Esophagus squamous epithelium (tissue), 5 donors: ENCODE measurements at places on chromosomes 2 and 18.

DNA sequence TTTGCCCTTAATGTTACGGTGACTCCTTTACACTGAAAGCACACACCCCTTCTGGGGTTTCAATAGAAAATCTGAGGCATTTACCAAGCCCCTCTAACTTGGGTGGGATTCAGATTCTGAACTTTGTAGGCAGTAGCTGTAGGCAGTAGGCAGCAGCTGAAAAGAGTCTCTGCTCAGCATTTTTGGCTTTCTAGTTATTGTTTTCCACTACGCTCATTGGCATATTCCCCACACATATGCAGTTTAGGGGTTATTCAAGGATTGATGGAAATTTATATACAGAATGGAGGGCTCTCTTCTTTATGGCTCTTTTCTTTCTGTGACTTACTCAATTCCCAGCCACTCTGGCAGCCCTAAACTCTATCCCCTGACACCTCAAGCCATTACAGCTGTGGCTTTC, 232.7 kb upstream of the REV1 start:
- DNase-seq: no peak

- DNase-seq: no peak
These were observed 401.1 kb upstream of the CHAC2 start for GRCh38 chr2:53366543-53366942.

DNA sequence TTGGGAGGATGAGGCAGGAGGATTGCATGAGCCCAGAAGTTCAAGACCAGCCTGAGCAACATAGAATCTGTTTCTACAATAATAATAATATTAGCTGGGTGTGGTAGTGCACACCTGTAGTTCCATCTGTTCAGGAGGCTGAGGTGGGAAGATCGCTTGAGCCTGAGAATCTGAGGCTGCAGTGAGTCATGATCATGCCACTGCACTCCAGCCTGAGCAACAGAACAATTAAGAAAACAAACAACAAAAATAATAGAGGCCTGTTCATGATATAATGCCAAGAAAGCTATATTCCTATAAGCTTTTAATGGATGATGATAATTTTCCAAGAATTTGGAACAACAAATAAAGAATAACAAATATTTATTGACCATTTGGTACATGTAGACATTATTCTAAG, 6.9 kb upstream of the CCBE1 start:
- no peak for DNase-seq

DNA sequence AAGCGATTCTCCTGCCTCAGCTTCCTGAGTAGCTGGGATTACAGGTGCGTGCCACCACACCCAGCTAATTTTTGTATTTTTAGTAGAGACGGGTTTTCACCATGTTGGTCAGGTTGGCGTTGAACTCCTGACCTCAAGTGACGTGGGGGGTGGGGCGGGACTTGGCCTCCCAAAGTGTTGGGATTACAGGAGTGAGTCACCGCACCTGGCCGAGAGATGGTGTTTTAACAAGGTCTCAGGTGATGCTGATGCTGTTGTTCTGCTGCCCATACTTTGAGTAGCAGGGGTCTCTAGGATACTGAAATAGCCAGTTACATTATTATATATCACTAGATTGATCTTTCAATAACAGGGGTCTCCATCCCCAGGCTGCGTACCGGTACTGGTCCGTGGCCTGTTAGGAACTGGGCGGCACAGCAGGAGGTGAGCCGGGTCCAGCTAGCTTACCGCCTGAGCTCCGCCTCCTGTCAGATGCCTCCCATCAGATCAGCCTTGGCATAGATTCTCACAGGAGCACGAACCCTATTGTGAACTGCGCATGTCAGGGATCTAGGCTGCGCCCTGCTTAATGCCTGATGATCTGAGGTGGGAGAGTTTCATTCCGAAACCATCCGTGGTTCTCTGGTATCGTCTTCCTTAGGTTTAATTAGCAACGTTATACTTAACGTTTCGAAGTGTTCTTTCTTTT, 48.3 kb upstream of the SLC38A11 start:
- DNase-seq: no peak

DNA sequence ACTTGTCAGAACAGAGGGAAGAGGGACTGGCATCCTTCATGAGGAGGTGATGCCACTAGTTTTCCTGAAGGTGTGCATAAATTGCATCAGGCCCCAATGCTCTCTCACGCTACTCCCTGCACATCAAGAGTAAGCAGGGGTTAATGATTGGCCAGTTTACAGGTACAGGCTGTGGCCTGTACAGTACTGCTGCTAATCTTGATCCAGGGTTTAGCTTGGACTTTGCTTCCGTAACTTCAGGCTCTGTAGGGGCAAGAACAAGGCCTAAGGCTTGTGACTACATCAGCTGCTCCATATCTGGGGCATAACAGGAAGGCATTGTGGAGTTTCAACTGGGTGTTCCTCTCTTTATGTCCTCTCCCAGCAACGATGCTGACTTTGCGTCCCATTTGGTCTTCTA, 96.8 kb upstream of the FZD7 start:
- DNase-seq: no peak

DNA sequence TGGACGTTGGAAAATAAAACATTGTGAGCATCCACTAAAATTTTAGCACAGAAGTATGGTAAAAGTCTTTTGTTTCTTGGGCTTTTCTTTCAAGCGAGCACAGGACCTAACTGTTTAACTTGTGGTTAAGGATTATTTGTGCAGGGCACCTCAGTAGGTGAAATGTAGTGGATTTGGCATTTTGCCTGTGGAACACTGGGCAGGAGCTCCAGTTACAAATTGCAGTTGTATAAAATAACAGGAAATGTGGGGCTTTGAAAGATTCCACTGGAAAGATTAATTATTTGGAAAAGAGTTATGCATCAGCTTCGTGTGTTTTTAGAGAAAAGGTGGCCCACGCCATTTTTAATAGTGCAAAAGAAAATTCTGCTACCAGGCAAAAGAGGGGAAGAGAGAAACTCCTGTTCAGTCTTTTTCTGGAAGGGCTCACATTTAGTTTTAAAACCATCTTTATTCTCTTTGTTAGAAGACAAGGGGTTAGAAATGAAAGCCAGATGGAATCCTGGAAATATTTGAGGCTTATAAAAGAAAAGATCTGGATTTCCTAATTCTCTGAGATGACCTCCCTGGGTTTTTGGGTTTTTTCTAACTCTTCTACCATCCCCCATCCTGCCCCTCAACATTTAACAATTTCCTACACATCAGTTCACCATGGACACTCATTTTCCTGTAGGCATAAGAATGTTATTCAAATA, 144.3 kb upstream of the SERTAD2 start:
- DNase-seq: no peak

DNA sequence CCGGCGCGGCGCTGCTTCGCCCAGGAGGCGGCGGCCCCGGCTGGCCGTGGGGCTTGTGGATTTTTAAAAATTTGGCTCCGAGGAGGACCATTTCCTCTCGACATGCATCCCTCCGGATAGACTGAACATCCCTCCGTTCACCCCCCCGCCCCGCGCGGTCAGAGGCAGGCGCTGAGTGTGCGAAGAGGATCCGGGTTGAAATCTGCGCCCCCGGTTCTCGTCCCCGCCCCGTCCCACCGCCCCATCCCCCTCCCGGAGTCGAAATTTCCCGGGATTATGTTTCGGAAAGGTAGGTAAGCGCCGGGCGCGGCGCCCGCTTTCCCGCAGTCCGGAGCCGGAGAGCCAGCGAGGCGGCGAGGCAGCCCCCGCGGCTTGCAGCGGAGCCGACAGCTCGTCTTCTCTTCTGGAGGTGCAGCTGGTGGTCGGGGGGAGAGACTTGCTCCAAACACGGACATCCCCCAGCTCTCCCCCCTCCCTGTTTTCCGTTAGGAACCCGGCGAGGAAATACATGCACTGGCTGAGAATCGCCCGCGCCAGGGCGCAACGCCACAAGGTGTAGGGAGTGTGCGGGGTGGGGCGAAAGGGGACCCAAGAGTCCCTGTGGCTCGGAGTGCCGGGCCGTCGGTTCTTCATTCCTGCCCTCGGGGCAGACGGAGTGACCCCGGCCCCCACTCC, at the start of gene PRKCE:
Gene PRKCE (plus strand): TSS at position 261 of the 675 bp plus-strand sequence.
- peak; percentile 17 for DNase-seq

GRCh38 chr18:11251229-11251890, 102.0 kb upstream of the PIEZO2 start:
- no peak for DNase-seq

DNA sequence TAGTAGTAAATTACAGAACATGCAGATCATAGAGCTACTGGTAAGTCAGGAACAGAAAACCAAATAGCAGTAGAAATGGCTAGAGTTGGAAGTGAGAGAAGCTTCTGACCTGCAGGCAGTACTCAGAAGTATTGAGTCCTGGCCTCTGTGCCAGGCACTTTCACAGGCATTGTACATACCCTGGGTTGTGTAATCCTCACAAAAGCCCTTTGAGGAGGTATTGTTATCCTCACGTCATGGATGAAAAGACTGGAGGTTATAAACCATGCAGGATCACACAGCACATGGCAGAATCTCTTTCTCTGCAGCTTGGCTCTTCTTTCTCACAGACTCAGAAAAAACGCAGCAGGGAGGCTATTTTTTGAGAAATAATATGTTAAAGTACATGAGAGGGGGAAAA, 789.3 kb upstream of the FAM98A start:
- DNase-seq: no peak

- no peak for DNase-seq
These were observed 49.8 kb downstream of the SLC4A5 start for GRCh38 chr2:74293191-74293991.

GRCh38 chr2:230796280-230796862, 68.4 kb upstream of the ITM2C start:
- DNase-seq: no peak

GRCh38 chr2:63064197-63064596, 13.6 kb downstream of the OTX1 start:
- no peak for DNase-seq

DNA sequence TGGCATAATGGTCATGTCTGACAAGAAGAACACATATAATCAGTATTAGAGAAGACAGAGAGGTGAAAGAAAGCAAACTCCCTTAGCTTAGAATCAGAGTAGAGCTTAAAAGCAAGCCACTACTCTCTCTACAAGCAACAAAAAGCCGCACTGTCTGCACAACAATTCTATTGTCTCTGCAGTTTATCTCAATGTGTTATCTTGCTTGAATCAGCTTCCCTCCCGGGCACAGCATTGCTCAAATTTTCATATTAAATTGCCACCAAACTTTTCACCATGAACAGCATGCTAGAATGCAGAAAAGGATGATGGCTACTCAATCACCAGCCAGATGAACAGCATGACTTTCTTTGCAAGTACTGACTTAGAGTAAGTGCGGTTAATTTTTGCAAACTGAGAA, 356.0 kb upstream of the KYNU start:
- DNase-seq: no peak

- DNase-seq: no peak
These were observed 30.0 kb downstream of the TBC1D8 start for GRCh38 chr2:101121174-101121573.

- no peak for DNase-seq
These were observed 40.3 kb downstream of the PLA2R1 start for GRCh38 chr2:160022162-160022561.

DNA sequence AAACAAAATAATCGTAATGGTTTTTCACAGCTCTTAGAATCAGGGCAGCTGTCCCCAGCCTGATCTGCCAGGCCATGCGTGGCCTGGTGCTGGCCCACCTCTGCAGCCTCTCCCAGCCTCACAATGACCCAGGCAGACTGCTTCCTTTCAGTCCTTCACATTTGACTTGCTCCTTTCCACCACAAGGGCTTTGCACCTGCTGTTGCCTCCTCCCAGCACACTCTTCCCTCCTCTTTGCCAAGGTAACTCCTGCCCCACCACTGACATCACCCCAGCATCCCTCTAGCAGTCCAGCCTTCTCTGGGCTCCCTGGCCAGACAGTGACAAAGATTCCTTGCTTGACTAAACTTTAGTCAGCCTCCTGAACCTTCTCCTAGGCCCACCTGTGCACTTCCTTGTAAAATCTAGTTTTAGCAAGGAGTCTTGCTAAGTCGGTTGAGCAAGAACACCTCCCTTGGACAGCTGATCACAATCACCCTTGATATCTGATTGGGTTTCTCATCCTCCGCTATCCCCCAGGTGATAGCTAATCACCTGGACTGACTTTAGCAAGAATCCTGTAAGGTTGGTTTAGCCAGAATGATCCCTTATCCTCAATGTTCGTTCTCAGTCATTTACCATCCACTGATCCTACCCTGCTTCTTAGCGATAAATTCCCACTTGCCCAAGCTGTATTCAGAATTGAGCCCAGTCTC, 16.2 kb upstream of the RAB11FIP5 start:
- no peak for DNase-seq

DNA sequence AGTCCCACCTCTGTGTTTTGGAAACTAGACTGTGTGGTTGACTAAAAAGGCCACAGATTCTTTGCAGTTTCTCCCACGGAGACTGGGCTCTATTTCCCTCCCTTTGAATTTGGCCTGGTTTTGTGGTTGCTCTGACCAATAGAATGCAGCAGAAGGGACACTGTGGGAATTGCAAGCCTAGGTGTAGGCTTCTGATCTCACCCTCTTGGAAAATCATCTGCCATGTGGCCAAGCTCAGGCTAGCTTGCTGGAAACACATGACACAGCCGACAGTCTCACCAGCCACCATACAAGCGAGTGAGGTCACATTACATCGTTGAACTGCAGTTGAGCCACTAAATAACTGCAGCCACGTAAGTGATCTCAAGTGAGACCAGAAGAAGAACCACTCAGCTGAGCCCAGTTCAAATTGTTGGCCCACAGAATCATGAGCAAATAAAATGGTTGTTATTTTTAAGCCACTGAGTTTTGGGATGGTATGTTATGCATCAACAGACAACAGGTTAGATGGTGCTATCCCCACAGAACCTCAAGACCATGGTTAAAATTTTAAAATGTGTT, 319.1 kb upstream of the MEX3C start:
- DNase-seq: no peak

DNA sequence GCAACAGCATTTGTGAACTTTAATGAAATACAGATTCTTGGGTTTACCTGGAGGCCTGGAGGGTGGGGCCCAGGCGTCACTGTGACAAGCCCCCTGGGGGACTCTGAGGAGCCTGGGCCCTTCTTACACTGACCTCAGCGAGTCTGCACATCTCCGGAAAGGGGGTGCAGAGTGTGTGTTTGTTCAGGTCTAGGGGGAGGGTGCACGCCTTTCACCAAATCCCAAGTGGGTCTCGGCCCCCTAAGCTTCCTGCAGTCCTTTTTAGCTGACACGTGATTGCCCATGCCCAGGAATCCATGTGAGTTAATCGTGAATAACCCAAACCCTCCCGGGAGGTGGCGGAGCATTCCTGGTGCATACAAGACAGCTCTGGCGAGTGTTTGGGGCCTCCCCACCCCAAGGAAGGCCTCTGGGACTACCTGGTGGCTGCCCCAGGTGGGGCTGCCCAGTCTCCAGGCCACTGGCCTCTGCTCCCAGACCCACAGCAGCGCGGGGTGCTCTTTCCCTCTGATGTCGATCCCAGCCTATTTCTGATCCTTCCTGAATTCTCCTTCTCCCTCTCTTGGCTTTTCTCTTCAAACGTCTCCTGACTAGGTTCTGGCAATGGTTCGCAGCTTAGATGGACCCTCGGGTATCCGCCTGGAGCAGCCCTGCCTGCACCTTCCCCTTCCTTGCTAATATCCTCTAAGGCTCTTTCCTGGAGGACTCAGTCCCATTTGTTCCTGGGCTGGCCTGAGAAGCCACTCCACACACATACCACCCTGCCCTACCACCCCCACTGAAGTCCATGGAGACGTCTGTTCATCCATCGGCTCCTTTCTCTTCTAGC, 10.0 kb downstream of the NGEF start:
- DNase-seq: no peak
